ENCODE measurements at places on chromosomes 1 and 21.

DNA sequence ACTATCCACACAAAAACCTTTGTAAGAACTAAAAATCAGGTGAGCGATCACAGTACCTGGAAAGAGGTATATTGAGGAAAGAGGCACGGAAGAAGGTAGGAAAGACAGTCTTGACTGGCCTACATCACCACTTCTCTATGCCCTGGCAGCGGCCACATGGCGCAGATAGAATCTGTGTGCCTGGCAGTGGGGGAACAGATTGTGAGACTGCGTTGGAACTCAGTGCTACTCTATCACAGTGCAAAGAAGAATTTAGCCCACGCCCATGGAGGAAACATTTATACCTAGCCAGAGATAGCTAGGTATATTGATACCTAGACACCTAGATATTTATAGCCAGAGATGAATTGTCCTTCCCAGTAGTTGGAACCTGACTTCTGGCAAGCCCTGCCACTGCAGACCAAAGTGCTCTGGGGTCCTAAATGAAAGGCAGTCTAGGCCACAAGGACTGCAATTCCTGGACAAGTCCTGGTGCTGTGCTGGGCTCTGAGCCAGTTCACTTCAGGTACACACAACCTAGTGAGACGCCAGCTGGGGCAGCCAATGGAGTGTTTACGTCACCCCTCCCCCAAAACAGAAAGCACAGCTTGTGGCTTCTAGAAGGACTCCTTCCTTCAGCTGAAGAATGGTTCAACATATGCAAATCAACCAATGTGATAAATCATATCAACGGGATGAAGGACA, 51.9 kb downstream of the DHX9 start:
- DNase-seq = no peak

- no peak for DNase-seq
These were observed 477.5 kb downstream of the NUF2 start for GRCh38 chr1:163799190-163799805.

- DNase-seq = no peak
These were observed 891 bp downstream of the HMGN1 start for GRCh38 chr21:39348040-39348354.

DNA sequence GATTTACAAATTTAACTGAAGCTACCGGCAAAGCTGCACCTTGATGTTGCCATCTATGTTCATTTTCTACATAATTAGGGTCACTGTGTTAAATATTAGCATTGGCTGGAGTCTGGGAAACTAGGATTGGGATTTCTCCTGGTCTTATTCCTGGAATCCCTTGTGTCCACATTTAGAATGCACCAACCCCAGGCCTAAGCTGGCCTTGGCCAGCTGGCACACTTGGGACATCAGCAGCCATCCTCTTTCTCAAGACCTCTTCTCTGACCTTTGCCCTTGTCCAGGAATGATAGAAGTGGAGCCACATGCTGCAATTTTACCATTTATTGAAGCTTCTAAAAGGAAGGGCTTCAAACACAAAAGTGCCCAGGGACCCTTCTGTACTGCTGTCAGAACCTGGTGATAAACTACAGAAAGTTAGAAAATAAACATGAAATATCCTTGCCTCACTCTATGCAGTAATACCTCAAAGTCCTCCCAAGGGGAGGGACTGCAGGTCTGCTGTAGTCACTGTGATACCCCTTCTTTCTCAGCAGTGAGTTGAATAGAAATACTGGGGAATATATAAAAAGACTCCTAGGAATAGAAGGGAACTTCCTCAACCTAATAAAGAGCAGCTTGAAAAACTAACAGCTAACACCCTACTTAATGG, 13.7 kb upstream of the PIGC start:
- no peak for DNase-seq

DNA sequence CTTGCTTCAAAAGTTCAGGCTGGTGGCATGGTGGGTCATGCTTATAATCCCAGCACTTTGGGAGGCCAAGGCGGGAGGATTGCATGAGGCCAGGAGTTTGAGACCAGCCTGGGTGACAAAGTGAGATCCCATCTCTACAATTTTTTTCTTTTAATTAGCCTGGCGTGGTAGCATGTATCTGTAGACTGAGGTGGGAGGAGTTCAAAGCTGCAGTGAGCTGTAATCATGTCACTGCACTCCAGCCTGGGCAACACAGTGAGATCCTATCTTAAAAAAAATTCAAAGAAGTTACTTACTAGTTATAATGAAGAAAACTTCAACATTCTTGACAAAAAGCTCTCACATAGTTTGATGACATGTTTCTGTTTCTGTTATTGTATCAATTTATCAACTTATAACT, 45.2 kb downstream of the SAMSN1 start:
- no peak for DNase-seq

DNA sequence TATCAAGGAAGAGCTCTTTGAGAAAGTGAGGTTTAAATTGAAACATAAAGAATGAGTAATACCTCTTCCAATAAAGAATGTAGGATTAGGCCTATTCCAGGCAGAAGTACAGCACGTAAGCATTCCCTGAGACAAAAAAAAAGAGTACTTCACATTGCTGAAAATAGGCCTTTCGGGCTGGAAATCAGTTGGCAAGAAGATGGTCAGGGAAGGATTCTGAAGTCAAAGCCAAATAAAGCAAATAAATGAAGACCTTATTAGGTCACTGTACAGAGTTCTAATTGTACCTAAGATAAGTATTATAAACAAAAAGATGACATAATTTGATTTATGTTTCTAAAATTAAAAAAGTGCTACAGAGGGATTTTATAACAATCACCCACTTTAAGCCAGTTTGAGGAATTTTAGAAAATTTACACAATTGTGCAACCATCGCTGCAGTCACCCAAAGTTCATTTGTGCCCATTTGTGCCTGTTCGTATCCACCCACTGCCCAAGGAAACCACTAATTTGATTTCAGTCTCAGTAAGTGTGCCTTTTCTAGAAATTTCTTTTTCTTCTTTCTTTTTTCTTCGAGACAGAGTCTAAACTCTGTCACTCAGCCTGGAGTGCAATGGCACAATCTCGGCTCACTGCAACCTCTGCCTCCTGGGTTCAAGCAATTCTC, 58.6 kb downstream of the FMO4 start:
- DNase-seq = no peak

GRCh38 chr1:189212606-189213005, 1265.1 kb downstream of the BRINP3 start:
- no peak for DNase-seq

DNA sequence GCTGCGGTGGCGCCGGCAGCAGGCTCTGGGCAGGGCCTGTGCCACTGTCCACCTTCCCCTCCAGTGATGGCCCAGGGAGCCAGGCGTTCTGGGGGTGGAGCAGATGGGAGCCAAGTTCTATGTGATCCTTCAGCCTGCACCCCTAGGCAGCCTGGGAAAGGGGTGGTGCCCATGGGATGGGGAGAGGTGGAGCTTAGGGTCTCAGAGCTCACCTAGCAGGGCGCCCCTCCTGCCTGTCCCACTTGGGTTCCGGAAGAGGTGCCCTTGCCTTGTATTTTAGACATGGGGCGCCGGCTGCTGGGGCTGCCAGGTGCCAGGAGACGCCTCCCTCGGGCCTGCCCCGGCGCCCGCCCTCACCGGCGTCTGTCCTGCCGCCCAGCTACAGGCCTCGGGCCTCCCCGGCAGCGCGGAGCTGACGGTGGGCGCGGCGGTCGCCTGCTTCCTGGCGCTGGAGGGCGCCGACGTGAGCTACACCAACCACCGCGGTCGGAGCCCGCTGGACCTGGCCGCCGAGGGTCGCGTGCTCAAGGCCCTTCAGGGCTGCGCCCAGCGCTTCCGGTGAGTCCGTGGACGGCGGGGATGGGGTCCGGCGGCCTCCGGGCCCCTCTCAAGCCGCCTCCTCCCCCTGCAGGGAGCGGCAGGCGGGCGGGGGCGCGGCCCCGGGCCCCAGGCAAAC, 3.1 kb upstream of the MMP23B start:
- no peak for DNase-seq

DNA sequence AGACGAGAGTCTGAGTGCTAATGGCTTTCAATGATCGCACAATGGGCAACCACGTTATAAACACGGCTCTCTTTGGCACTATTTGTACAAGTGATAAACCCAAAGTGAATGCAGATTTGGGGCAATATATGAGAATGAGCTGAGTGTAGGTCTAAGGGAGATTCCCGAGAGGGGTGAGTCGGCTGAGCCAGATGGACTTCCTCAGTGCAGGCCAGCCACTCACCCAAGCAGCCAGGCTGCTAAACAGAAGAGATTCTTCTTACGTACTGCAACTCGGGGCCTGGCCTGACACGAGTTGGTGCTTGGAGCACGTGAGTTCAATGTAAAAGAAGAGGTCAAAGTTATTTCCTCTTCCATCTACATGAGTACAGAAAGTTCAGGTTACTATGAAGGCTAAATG, 6.2 kb upstream of the MIXL1 start:
- DNase-seq = no peak

DNA sequence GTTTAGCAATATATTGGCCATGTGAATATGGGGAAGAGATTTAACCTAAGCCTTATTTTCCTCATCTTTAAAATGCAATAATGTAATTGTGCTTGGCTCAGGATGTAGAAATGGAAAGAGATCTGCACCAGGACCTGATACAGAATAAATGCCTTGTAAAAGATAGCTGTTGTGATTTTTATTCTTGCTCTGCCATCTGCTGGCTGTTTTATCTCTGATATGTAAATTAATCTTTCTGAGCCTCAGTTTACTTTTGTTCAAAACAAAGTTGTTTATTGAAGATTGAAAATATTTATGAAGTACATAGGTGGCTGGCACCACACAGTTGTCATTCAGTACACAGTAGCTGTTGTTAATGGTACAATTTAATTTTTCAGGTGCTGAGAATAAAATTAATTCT, 21.9 kb downstream of the ZYG11B start:
- DNase-seq = no peak

DNA sequence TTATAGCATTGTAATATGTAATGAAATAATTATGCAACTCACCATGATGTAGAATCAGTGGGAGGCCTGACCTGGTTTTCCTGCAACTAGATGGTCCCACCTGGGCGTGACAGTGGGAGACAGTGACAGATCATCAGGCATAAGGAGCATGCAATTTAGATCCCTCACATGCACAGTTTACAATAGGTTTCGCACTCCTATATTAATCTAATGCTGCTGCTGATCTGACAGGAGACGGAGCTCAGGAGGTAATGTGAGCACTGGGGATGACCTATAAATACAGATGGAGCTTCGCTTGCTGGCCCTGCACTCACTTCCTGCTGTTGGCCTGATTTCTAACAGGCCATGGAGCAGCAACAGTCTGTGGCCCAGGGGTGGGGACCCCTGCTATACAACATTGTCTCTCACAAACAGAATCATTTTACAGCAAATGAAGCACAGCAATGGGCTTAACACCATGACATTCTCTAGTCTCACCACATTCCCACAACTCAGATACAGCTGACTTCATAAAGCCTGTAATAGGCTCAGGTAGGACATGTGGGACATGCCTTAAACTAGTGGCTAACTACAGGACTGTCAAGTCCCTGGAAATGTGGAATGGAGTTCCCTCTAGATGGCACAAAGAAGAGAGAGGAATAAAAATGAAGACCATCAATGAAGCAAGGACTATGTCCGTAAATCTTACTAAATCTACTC, 40.7 kb upstream of the SLC5A9 start:
- no peak for DNase-seq

DNA sequence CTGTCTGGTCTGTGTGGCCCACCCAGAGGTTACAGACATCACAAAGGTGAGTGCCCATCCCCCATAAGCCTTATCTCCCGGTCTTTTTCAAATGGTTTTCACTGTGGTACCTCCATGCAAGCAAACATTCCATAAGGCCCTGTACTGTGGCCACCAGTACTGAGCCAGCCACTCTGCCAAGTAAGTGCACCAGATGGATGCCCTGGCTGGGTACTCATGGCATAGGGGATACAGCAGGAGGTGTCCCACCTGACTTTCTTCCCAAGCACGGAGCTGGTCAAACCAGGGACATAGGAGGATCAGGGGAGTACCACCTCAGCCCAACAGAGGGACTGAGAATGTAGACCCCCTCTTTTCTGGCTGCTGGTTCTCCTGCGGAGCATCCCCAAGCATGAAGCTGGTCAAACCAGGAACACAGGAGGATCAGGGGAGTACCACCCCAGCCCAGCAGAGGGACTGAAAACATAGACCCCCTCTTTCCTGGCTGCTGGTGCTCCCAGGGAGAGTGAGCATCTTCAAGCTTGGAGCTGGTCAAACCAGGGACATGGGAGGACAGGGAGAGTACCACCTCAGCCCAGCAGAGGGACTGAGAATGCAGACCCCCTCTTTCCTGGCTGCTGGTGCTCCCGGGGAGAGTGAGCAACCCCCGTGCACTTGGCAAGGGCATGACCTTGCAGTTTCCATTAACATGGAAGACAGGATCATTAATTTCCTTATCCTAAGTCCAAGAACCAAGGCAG, 81.8 kb upstream of the KLHDC7A start:
- no peak for DNase-seq

DNA sequence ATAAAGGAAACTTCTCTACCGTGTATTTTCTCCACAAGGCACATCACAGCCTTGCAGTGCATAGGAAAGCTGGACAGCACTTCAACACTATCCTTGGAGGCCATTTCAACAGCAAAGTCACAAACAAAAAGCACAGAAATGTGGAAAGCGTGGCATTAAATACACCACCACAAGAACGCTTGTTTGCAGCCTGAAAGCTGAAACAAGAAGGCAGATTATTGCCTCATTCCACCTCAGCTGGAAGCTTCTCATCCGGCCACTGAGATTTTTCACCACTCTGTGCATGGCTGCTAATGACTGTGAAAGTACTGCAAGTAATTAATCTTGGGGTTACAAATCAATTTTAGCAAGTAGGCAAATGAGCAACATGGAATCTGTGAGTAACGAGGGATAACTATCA, 50.9 kb upstream of the GALNT2 start:
- no peak for DNase-seq

- DNase-seq = no peak
These were observed 66.6 kb downstream of the PUM1 start for GRCh38 chr1:30998887-30999286.

DNA sequence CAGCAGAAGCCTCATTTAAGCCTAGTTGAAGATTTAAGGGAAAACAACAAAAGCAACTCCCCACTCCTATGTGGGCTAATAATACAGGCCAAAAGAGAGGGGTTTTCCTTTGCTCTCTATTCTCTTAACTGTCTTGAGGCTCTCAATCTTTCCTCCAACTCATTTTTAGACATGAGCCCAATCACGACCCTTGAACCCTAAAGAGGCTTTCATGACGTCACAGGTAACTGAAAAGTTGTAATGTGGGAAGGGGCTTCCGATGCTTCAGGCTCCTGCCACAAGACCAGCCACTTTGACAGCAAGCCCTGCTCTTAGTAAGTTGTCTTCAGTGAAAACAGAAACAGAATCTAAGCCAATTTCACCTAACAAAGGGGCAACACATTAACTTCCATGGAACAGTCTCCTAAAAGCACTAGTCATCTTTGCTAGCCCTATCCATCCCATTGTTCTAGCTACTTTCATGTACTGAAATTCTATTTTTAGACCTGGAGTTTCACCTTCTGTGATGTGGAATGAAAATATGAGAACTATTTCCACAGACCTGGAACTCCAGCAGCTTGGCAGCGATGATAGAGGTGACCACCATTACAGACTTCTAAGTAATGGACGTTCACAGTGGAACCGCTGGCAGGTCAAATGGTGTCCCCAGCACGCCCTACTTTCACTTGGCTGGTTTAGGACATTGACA, 36.3 kb downstream of the GPR161 start:
- DNase-seq = no peak
